Astrocyte (in vitro differentiated cells and primary cell): ENCODE measurements at places on chromosomes 2 and 18. TPM values are rescaled to one million over a fixed set of nuclear protein-coding genes. Genes with fewer than 3 reads are reported as not detected.

GRCh38 chr2:30847841-30848240 lies 40.6 kb upstream of the CAPN13 start:
- H3K27ac ChIP-seq = no peak overlapping the region
- no peaks in the 10 kb centered on the region for H3K27me3 ChIP-seq
- no peak for DNase-seq

- no peaks in the 10 kb centered on the region for H3K4me1 ChIP-seq
- H3K36me3 ChIP-seq = no peaks in the 10 kb centered on the region
- no peak for DNase-seq
- H3K27me3 ChIP-seq = no peaks in the 10 kb centered on the region
These were observed 1391.1 kb downstream of the SUCLG1 start for GRCh38 chr2:83067947-83068346.

DNA sequence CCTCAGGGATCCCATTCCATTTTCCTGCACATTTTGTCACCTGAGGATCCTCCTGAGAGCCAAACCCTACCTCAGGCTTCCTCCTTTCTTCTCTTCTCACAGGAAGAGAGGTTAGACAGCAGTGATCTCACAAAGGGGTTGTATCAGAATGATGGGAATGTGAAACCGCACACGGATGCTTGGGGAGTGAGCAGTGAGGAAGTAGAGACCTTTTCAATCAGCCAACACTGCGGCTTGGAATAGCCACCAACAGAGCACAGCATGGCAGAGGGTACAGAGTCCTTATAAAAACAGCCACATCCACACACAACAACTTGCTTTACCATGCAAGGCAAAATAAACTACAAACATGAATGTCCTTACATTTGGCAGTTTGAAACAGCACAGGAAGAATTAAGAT lies 8.7 kb downstream of the TMEM182 start:
- H3K36me3 ChIP-seq = no peaks in the 10 kb centered on the region
- DNase-seq = peak; percentile 71
- H3K27ac ChIP-seq = no peak overlapping the region
- H3K4me1 ChIP-seq = peaks cover 3% of the 10 kb centered on the region
- no peak overlapping the region for H3K4me3 ChIP-seq

DNA sequence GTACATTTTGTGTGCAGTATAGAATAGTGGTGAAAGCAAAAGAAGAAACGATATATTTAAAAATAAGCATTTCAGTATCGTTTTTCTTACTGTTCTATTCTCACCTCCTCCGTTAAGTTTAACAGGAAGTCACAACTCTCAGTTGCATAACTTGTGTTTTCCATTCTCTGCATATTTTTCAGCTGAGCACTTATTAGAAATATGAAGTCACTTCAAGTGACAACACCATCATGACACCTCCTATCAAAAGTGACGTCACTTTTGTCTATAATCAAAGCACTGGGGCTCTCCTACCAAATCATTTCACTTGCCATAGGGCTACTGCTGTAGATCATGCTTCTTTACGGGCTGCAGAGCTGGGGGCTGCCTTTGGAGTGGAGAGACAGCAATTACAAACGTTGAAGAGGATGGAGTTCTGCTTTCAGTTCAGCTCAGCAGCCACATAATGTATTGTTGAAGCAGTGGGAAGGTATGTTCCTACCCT lies 36.3 kb downstream of the STAT4 start:
- no peaks in the 10 kb centered on the region for H3K4me1 ChIP-seq
- no peaks in the 10 kb centered on the region for H3K27me3 ChIP-seq
- no peak for DNase-seq

DNA sequence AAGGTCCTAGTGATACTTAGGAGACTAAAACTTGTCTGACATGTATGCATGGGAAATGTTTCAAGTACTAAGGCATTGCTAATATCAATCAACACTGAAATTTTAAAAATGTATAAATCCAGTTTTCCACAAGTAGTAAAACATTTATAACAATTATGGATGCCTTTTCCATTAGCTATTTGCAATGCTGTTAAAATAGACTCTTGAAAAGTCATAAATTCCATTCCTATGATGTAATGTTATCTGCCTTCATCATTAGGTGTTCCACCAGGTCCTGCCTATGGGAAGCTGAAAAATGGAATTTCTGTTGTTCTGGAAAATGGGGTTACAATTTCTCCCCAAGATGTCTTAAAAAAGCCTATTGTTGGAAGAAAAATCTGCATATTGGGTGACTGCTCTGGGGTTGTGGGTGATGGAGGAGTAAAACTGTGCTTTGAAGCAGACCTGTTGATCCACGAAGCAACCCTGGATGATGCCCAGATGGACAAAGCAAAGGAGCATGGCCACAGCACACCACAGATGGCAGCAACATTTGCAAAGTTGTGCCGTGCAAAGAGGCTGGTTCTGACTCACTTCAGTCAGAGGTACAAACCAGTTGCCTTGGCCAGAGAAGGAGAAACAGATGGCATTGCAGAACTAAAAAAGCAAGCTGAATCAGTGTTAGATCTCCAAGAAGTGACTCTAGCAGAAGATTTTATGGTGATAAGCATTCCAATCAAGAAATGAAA lies 18.7 kb downstream of the ELAC1 start:
- H3K4me1 ChIP-seq = peaks cover 13% of the 10 kb centered on the region
- H3K36me3 ChIP-seq = no peaks in the 10 kb centered on the region
- H3K27me3 ChIP-seq = no peaks in the 10 kb centered on the region
- no peak overlapping the region for H3K4me3 ChIP-seq

GRCh38 chr2:181646415-181646987 lies 10.4 kb downstream of the CERKL start:
- no peak overlapping the region for H3K27ac ChIP-seq
- H3K27me3 ChIP-seq = no peaks in the 10 kb centered on the region
- no peaks in the 10 kb centered on the region for H3K4me1 ChIP-seq

DNA sequence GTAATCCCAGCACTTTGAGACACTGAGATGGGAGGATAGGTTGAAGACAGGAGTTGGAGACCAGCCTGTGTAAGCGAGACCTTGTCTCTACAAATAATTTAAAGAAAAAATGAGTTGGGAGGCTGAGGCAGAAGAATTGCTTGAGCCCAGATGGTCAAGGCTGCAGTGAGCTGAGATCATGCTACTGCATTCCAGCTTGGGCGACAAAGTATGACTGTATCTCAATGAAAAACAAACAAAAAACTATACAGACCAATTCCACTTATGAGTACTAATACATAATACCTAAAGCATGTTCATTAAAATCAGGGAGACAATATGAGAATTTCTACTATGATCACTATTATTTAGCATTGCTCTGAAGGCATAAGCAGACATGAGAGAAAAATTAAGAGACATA lies 12.6 kb downstream of the RNF149 start:
- no peak overlapping the region for H3K4me3 ChIP-seq
- H3K27me3 ChIP-seq = no peaks in the 10 kb centered on the region
- peak overlapping the region; percentile 67 for H3K27ac ChIP-seq
- peaks cover 8% of the 10 kb centered on the region for H3K4me1 ChIP-seq

- H3K27ac ChIP-seq = no peak overlapping the region
- H3K4me1 ChIP-seq = peaks cover 5% of the 10 kb centered on the region
- H3K4me3 ChIP-seq = no peak overlapping the region
- no peak for DNase-seq
- H3K27me3 ChIP-seq = no peaks in the 10 kb centered on the region
- H3K36me3 ChIP-seq = no peaks in the 10 kb centered on the region
These were observed 110.1 kb downstream of the MREG start for GRCh38 chr2:215903203-215903602.

DNA sequence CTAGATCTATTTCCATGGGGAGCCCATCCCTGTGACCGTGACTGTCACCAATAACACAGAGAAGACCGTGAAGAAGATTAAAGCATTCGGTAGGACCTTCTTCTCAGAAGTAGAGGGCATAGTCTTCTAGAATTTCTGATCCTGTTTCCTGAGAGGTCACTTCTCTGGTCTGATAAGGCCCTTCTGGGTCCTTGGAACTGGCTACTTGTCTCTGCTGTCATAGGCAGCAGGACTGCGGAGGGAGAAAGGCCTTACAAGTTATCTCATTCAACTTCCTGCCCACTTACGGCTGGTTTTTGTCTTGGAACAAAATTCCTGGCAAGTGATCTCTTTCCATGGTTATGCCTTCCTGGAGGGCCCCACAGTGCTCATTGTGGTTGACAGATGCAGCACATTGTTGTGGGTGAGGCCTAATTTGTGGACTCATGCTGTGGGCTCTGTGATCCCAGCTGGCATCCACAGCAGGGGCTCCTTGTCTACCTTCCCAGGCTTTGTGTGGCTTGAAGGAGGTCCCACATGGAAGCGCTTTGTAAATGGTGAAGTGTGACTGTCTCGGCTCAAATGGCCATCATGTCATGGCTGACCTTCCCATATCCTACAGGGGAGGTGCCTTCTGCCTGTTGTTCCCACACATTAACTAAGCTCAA lies 22.0 kb downstream of the SAG start:
- no peak overlapping the region for H3K27ac ChIP-seq
- H3K4me1 ChIP-seq = peaks cover 7% of the 10 kb centered on the region
- no peaks in the 10 kb centered on the region for H3K36me3 ChIP-seq
- DNase-seq = peak; percentile 39
- no peak overlapping the region for H3K4me3 ChIP-seq

GRCh38 chr2:64730551-64731262 lies 77.0 kb upstream of the SERTAD2 start:
- H3K27me3 ChIP-seq = no peaks in the 10 kb centered on the region
- peaks cover 9% of the 10 kb centered on the region for H3K4me1 ChIP-seq
- H3K36me3 ChIP-seq = no peaks in the 10 kb centered on the region
- peak; percentile 85 for DNase-seq

DSG4 gene
- total RNA-seq = not detected in 2 replicates

DPP4 gene
- total RNA-seq = 5.3 and 6.7 TPM in 2 replicates
